ENCODE measurements at places on chromosomes 3 and 15. TPM values are rescaled to one million over a fixed set of nuclear protein-coding genes. Genes with fewer than 3 reads are reported as not detected.

DNA sequence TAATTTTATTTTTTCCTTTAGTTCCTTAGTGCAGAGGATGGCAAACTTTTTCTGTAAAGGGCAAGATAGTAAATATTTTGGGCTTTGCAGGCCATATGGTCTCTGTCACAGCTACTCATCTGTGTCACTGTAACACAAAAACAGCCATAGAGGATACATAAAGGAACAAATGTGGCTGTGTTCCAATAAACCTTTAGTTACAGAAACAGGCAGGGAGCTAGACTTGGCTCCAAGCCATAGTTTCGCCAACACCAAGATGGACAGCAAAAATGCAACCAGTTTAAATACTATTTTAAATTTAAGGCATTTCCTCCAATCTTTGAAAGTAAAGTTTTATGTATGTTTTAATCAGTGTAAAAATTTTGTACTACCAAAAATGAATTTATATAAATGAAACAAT lies 753.4 kb downstream of the FHIT start:
- no peak for DNase-seq

- no peak for DNase-seq
Measured at GRCh38 chr3:187807086-187807862, 62.0 kb upstream of the BCL6 start.

GRCh38 chr3:12325586-12326515 lies 37.0 kb downstream of the PPARG start:
- DNase-seq: no peak

DNA sequence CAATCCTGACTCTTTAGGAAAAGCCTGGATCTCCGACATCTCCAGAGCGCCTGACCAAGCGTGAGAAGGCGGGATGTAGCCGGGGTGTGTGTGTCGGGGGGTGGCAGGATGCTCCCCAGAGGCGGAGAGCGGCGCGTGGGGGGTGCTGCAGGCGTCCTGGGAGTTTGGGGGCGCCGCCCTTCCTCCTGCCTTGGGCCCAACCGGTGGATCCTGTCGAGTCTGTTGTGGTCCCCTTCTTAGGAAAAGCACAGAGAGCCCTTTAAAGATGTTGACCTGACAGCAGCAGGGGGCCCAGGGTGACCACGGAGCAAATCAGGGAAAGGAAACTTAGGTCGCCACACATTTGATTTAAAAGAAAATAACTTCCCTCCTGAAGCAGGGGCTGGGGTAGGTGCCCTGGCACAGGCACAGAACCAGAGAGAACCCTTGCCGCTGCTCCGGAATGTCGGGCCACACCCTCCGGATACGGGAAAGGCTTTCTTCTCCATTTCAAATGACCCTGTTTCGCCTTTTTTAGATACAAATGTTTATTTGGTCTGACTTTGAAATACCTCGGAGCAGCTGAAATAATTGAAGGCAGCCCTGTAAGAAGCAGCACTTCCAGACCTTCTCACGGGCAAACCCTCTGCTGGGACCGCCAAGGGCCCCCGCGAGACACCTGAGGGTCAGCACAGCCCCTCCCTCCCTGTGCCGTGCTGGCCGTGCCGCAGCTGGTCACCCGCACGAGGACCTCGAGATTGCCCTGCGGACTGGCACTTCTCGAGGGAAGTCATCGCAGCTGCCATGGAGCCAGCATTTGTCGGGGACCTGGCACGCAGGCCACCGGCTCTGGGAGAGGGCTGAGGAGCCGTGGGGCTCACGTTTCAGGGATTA lies 102.9 kb upstream of the KLF13 start:
- no peak for DNase-seq

DNA sequence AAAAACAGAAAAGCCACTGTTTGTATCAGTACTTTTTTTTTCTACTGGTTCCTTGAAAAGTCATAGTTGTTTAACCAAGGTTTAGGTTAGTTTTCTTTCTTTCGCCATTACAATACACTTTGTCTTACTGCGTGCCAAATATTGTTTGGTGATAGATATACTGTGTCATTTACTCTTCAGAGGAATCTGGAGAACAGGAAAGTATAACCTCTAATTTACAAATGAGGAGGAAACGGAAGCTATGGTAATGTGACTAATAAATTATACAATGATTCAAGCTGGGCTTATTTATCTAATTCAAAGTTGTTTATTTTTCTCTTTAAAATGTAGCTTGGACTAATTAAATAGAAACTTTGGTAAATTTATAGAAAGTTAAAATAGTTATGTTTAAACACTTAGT lies 96.2 kb upstream of the ROBO2 start:
- no peak for DNase-seq

DNA sequence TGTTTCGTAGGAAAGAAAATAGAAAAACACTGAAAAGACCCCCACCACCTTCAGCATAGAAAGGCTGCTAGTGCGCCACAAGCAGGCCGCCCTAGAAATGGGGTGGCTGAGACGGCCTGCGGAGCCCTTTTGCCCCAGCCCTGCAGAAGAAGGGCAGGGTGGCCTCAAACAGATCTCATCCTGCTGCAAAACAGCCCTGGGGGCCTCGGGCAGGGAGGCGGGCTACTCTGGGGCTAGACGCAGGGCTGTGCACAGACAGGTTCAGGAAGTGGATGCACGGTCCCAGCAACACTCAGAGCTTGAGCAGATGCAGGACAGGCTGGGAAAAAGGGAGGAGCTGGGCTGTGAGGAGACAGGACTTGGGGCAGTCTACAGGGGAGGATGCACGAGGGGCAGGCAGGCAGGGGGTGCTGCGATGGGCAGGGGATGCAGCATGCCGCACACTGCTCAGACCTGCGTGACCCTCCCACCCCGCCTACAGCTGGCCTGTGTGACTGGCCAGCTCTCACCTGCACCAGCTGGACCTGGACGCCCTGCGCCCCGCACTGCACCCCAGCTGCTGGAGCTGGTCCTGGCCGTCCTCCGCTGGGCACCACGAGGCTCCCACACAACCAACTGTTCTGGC lies 34.3 kb downstream of the ZXDC start:
- DNase-seq: no peak

DNA sequence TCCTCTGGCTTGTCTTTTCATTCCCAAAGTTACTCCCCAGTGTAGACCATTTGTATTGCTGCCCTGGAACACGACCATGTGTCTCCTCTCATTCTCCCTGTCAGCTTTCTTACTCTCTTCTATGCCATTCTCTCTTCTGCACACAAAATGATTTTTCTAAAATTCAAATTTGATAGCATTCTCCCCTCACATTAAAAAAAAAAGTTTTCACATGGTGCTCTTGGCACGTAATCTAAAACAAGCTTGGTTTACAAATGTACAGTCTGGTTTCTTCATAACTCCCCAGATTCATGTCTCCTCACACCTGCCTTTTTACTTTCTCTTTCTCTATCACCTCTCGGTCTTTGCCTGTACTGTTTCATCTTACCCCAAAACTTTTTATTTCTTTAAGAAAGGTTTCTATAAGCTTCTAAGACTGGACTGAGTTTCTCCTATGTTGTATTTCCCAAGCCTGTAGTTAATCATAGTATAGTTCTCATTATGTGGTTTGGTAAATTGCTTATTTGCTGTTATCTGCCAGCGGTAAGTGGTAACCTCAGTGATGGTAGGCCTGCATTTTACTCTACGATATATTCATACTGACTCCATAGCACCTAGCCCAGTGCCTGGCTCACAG lies 31.2 kb downstream of the BCHE start:
- DNase-seq: no peak

DNA sequence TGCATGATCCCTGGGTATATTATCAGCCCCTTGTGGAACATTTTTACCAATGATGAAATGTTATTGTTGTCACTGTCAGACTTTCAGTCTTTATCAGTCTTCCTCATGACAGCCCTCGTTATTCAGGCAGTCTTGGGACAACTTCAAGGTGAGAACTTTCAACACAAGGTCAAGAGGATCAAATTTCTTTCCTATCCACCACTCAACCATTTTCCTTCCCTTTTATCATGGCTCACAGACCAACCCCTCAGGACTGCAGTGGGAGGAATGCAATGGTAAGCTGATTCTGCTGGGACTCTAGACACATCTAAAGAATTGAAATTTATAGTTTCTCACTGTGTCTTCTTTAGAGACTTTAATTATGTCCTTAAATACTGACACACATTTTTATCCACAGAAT lies 107.0 kb upstream of the LSAMP start:
- DNase-seq: no peak

DNA sequence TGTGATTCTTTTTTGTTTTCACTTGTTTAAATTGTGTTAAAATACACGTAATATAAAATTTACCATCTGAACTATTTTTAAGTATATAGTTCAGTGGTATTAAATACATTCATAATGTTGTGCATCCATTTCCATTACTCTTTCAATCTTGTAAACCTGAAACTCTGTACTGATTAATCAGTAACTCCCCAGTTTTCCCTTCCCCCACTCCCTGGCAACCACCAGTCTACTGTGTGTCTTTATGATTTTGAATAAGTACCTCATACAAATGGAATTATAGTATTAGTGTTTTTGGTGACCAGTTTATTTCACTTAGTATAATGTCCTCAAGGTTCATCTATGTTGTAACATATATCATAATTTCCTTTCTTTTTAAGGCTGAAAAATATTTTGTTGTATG lies 59.3 kb downstream of the GLCE start:
- no peak for DNase-seq

DNA sequence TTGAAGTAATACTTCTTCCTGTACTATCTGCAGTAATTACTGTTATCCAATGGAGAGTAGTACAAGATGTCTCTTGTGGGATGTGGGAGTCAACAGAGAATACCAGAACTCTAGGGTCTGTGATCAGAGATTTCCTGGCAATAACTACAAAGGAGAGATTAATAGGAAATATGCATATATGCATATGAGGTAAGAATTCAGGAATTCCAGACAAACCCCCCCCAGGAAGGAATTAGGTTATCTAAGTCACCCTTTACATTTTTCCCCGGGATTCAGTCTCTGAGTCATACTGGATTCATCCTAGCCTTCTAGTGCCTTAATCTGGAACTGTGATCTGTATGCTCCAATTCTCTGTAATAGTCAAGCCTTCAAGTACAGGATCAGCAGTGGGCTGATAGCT lies 49.4 kb downstream of the GTF2E1 start:
- DNase-seq: no peak

CXCR6 gene
- not detected for total RNA-seq

MUC4 gene
- total RNA-seq: not detected

Measured in lower leg skin (tissue), 4 donors.